H54 (cell line): ENCODE measurements at places on chromosomes 7 and 10.

DNA sequence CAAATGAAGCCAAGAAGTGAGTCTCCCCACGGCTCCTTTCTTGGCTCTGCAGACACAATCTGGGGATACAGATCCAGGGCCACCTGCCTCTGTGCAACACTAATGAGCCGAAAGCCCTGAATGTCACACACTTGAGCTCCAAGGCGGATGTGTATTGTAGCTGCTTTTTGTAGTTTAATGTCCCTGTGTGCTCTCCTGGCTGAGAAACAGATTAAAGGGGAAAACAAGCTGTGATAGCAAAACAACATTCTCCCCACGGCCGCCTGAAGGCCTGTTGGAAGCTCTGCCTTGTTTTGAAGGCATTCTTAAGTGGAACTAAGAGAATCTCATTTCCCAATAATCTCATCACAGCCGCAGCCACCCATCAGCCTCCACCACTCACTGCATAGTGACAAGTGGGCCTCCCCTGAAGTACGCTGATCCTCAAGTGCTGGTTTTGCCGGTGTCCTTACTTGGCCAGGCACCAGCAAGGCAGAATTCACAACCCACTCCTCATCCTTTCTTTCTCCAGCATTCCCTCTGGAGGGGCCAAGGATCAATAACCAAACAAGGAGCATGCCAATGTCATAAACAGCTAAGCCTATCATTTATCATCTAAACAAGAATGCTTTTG, 44.4 kb upstream of the AMPH start:
- no peak for DNase-seq

DNA sequence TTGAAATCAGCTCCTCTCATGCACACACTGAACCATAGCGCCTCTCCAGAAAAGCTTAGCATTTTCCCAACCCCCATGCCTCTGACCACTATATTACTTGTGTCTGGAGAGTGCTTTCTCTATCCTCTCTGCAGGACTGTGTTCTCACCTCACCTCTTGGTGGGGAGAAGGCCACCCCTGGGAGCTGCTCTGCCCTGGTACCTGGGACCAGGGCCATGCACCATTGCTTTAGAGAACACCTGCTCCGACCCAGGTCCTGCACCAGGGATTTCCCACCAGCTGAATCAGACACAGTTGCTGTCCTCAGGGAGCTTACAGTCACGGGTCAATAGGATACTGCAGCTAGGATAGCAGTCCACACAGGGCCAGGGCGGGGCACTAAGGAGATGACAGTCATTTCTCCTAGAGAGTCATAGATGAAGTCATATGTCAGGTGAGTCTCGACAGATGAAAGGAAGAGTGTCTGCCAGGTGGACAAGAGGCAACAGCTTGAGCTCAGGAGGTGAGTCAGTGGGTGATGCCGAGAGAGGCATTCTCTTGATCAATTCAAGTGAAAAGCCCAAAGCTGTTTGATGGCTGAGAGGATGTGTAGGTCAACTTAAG, 619 bp upstream of the LMTK2 start:
- DNase-seq, result no peak

GRCh38 chr7:38178695-38179344, 775 bp downstream of the STARD3NL start:
- no peak for DNase-seq

GRCh38 chr7:107037717-107038603, 6.5 kb upstream of the PRKAR2B start:
- no peak for DNase-seq

GRCh38 chr7:159117366-159118196, 27.1 kb downstream of the VIPR2 start:
- no peak for DNase-seq

GRCh38 chr7:111190804-111191203, 99.9 kb downstream of the LRRN3 start:
- DNase-seq, result no peak

DNA sequence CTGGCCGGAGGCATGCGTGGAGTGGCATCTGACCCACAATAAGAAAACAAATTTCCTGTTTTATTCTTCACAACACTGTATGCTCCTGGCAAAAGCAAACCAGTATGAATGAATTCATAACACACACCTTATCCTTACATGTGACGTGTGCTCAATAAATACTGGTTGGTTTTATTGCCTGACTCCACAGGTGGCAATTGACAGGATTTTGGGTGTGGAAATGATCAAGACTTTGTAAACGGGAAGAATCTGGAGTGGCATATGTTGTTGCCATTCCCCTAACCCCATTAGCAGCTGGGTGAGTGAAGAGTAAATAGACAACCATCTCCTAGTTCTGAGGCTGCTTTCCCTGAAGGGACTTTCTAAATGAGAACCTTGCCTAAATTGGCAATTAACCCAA, 215.5 kb upstream of the AOAH start:
- DNase-seq, result no peak

- no peak for DNase-seq
Measured at GRCh38 chr7:131159961-131160361, 167.7 kb upstream of the MKLN1 start.

DNA sequence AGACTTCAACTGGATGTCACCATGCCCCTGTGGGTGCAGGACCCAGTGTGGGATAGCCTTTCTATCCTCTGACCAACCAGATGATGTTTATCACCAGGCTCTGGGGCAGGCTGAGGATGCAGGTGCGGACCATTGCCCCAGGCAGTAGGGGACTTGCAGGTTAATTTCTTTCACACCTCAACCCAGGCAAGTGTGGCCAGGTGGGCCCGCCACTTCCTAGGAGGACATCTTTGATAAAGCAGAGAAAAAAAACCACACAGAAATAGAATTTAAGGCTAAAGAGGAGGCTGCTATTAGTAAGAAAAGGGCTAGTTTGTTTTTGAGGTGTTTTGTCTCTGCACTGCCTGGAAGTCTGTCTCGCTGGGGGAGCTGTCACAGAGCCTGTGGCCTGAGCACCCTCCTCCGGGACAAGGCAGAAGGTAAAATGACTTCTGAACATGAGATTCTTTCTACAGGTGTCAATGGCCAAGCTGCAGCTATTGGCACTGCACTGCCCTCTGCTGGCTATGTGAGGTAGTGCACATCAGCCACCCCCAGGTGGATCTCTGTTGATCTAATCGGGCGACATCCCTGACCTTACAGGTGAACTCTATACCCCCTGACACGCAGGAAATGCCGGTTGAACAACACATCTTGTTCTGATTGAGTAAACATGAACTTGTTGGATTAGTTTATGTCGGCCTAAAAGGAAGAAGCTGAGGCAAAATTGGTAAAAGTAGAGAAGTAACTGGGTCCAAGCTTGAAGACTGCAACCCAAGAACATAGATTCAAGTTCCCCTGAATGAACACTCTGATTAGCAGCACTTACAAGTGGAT, 21.0 kb downstream of the UPP1 start:
- DNase-seq, result peak; percentile 62

- peak; percentile 23 for DNase-seq
Measured at GRCh38 chr10:18607503-18608378, 43.6 kb downstream of the NSUN6 start.

DNA sequence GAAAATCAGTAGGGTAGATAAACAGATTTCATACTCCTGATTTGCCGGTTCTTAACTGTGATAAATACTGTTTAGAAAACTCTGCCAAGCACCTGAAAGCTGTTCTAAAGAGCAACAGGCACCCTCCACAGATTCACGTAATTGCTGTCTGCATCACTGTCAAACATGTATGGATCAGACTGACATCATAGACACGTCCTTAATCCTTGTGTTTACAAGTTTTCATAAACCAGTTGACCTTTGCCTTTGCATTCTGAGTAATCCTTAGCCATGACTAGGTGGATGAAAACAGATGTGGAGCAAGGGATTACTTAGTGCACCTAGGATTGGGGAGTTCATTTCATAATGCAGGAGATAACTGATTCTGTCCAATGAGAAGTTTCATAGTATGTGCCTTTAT, 41.6 kb downstream of the SLC39A12 start:
- DNase-seq, result no peak

DNA sequence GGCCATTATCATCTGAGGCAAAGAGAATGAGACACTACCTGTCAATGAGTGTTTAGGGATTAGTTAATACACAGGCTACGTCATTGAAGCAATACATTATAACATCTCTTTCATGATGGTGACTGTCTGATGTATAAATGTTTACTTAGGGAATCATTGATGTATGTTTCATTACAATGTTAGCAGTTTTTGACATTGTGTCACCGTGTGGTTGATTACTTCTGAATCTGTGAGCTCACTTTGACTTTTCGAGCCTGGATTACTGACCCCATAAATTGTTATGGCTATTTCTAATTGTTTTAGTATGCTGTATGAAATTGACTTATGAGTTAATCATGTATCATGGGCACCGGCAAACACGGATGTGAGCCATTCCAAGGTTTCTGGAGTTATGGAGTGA, 494.0 kb downstream of the MAGI2 start:
- DNase-seq, result no peak

DNA sequence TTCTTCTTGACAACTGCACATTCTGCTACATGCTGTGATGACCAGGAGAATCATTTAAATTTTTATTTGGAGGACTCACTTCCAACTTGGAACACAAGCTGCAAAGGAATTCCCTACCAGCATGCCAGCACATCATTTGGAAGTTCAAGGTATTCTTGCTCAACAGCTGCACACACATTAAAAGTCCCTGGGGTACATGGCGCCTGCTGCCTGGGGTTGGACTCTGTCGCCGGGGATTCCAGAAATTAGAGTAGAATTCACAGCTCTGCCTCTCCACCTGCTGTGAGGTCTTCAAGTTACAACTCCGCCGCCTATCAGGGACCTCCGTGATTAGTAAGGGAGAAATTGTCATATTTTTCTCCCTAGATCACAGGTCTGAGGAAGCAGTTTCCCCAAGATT, 1.1 kb downstream of the ZNF32 start:
- DNase-seq, result no peak

DNA sequence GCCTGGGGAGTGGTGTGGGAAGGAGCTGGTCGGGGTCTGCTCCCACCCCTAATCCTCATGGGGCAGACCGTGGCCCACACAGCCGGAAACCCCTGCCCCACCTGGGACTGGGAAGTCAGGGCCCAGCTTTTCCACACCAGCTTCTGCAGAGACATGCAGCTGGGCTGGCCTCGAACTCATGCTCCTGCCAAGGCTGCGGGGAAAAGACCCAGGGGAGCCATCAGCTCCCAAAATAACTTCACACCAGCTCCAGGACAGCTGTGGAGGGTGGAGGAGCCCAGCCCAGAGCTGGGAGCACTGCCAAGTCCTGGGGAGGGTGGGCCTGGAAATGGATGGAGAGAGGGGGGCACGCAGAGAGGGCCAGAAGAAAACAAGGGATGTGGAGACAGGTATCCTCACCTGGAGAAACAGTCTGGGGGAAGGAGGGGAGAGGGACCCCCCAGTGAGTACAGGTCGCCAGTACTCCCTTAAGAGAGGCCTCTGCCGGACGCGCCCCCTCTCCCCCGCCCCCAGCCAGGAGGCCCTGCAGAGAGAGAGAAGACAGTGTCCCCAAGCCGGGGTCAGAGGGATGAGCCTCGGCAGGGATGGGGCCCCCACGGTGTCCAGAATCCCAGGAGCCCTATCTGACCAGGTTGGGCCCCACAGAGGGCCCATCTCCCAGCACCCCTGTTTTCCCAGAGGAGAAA, 11.5 kb upstream of the GRIFIN start:
- no peak for DNase-seq

GRCh38 chr7:77765481-77765880, 32.8 kb downstream of the TMEM60 start:
- DNase-seq, result no peak

- DNase-seq, result no peak
Measured at GRCh38 chr10:44696496-44696895, 214.6 kb upstream of the TMEM72 start.

DNA sequence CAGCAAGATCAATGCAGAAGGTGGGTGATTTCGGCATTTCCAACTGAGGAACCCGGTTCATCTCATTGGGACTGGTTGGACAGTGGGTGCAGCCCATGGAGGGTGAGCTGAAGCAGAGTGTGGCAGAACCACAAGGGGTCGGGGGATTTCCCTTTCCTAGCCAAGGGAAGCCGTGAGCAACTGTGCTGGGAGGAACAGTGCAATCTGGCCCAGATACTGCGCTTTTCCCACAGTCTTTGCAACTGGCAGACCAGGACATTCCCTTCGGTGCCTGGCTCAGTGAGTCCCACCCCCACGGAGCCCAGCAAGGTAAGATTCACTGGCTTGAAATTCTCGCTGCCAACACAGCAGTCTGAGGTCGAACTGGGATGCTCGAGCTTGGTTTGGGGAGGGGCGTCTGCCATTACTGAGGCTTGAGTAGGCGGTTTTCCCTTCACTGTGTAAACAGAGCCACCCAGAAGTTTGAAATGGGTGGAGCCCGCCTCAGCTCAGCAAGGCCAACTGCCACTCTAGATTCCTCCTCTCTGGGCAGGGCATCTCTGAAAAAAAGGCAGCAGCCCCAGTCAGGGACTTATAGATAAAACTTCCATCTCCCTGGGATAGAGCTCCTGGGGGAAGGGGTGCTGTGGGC, 58.6 kb upstream of the SLC26A5 start:
- DNase-seq, result no peak

DNA sequence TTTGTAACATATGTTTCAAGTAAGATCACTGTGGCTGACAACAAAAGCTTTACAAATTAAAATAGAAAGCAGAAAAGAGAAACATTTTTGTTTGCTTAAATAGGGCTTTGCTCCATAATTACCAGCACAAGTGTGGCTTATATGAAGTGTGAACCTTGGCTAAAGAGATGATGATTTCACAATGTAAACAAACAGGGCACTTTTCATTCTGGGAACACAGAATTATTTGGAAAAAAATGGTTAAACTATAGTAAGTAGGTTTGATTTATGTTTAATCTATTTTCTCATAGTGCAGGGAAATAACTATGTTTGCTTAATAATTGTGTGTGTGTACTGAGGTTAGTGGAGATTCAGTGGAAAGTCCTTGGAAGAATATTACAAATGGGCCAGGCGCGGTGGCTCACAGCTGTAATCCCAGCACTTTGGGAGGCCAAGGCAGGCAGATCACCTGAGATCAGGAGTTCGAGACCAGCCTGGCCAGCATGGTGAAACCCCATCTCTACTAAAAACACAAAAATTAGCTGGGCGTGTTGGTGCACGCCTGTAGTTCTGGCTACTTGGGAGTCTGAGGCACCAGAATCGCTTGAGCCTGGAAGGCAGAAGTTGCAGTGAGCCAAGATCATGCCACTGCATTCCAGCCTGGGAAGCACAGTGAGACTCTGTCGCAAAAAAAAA, 19.1 kb upstream of the OTUD1 start:
- no peak for DNase-seq

GRCh38 chr10:96275685-96276418, 4.5 kb upstream of the BLNK start:
- DNase-seq, result no peak

DNA sequence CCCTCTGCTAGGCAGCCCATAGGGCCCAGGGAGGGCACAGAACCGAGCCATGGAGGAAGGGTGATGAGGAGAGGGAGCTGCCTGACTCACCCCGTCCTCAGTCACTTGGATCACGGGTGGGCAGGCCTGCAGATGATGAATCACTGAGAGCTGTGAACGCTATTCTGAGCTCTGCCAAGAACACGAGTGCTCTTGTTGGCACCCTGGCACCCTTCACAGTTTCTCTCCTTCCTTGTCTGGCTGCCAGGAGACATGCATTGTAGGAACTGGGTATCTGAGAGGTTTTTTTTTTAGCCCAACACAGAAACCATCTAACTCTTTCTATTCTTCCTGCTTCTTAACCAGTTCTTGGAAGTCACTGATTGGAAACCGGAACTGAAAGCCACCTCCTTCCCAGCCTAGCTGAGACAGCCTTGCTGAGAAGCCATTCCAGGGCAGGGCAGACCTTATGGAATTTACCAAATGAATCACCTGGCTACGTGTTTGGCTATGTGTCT, 82.1 kb downstream of the SLC37A3 start:
- DNase-seq, result peak; percentile 75

- DNase-seq, result no peak
Measured at GRCh38 chr7:22187691-22188348, 169.1 kb downstream of the RAPGEF5 start.

GRCh38 chr10:78516756-78517155, 483.1 kb downstream of the RPS24 start:
- DNase-seq, result no peak
